AG09319 (cell line): ENCODE measurements at places on chromosomes 7 and 10.

DNA sequence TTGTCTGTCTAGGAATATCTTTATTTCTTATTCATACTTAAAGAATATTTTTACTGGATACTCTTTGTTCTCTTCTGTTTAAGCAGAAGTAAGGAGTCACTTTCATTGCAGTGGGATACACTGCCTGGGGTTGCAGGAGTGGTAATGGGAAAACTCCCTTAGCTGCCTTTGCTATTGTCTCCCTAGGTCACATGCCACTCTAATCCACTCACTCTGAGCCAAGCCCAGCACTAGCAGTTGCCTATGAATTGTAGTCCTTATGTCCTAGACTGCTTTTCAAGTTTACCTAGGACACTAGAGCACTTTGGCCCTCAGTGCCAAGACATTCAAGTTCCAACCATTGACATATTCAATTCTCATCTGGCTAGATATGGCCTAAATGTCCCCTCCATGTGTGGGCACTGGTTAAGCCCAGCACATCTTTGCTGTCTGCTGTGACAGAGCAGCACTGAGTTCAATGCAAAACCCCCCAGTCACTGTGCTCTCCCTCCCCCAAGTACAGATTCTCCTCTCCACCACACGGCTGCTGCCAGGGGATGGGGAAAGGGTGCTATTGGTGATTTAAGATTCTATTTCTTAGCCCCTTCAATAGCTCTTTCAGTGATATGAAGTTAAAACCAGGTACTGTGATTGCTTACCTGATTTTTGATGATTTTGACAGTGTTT, 991.7 kb upstream of the KCND2 start:
- no peak for DNase-seq

DNA sequence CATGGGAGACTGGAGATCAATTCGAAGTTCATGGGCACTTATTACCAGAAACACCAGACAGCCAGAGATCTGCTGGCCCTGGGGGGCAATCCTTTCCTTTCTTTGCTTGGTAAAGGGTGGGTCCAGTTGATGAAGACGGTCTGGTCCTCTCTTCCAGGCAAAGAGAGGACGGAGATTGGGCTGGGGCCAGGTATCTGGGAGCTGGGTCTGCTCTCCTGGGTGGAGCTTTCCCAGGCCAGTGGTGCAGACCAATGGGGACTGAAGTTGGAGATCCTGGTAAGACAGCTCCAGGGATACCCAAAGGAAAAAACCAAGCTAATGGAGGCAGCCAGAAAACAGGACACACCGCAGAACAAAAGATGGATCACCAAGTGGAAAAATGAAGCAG, 18.3 kb downstream of the NOD1 start:
- DNase-seq: no peak

DNA sequence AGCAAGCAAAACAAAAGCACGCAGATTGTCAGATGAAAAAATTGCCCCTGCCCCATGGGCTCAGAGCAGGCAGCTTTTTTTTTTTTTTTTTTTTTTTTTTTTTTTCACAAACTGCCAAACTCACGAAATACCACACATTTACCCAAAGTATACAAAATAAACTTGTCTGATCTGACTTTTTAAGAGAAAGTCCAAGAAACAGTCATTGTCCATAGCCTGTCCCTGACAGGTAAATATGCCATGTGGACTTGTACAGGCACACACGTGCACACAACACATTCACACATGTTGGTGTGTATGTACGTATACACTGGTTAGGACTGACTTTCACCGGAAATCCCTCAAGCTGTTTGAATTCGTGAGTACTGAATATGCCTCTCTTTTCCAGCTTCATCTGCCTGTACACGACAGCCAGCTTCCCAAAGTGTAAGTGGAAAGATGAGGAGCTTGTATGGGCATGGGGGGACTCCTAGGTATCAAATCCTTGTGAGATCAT, 929 bp upstream of the HGF start:
- DNase-seq: no peak

DNA sequence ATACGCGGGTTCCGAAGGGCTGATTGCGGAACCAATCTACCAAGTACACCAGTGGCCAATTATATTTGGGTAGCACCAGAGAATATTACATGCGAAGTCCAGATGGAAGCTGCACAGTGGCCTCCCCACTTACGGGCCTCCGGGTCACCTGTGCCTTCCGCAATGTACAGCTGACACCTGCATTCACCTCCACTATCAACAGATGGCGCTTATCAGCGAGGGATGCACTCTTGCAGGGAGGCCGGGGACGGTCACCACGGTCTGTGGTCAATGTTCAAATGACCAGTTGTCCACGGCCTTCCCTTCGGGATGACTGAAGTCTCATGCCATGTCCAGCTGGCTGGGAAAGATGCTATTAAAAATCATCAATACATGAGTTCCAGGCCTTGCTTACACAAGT, 47.6 kb downstream of the SLIT1 start:
- DNase-seq: no peak

GRCh38 chr7:69435711-69436110, 162.6 kb upstream of the AUTS2 start:
- no peak for DNase-seq

DNA sequence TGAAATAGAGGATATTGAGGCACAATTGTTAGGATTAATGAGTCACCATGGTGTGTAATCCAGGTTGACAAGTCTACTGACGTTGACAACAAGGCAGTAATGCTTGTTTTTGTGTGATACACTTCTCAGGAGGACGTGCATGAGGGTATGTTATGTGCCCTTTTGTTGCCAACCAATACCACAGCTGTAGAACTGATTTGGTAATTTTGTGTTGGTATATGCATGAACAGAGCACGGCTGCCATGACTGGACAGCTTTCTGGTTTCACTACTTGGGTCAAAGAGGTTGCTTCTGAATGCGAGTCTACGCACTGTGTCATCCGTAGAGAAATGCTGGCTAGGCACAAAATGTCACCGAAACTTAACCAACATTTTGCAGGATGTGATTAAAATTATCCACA, 32.9 kb downstream of the PHTF2 start:
- no peak for DNase-seq

GRCh38 chr7:137545059-137545716, 201.7 kb upstream of the PTN start:
- no peak for DNase-seq

GRCh38 chr7:16063221-16063620, 358.1 kb downstream of the CRPPA start:
- DNase-seq: no peak

DNA sequence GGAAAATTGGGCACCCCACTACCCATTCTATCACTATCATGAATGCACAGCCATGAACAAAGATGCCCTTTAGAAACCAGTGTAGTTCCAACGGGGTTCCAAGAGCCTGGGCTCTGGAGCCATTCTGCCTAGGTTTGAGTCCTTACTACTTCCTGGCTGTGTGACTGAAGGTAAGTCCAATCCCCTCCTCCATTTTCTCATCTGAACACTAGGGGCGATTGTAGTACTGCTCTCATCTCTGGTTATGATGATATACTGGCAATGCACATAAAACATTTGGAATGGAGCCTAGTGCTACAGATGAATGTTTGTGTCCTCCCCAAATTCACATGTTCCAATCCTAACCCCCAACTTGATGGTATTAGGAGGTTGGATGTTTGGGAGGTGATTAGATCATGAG, 28.1 kb upstream of the CDH23 start:
- DNase-seq: no peak

GRCh38 chr10:79239924-79240581, 107.2 kb upstream of the PPIF start:
- DNase-seq: no peak

- no peak for DNase-seq
Measured at GRCh38 chr7:116837586-116837985, 24.8 kb upstream of the CAPZA2 start.

- no peak for DNase-seq
Measured at GRCh38 chr10:478471-479245, 210.8 kb downstream of the DIP2C start.

DNA sequence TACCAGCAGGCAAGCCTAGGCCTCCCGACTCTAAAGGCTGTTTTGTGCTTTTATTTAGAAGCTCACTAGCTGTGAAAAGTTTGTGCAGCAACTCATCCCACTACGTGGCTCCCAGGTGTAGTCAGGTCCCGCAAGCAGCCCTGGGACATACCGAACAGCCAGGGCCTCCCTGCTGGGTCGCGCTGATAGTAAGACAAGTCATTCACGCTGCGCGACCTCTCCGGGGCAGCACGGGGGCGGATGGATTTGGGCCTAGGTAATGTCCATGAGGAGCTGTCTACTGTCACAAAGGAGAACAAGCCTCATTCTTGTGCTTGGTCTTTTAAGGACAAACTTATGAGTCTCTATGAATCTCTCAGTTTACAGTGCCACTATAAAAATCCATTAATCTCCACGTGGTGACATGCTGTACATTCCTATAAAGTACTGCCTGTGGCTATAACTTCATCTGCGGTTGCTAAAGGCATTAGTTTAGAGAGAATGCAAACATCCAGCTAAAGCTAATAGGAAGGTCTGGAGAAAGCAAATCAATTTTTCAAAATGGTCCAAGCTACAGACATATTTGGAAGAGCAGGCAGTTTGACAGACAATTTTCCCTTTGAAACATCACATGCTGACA, 546.8 kb downstream of the PHTF2 start:
- no peak for DNase-seq

GRCh38 chr7:20784388-20785156, 2.1 kb downstream of the SP8 start:
- no peak for DNase-seq

- DNase-seq: no peak
Measured at GRCh38 chr10:71547876-71548846, 151.4 kb downstream of the CDH23 start.

- DNase-seq: no peak
Measured at GRCh38 chr10:44262551-44263251, 122.2 kb downstream of the CXCL12 start.

- DNase-seq: no peak
Measured at GRCh38 chr10:12849319-12850181, 152.0 kb downstream of the CCDC3 start.

DNA sequence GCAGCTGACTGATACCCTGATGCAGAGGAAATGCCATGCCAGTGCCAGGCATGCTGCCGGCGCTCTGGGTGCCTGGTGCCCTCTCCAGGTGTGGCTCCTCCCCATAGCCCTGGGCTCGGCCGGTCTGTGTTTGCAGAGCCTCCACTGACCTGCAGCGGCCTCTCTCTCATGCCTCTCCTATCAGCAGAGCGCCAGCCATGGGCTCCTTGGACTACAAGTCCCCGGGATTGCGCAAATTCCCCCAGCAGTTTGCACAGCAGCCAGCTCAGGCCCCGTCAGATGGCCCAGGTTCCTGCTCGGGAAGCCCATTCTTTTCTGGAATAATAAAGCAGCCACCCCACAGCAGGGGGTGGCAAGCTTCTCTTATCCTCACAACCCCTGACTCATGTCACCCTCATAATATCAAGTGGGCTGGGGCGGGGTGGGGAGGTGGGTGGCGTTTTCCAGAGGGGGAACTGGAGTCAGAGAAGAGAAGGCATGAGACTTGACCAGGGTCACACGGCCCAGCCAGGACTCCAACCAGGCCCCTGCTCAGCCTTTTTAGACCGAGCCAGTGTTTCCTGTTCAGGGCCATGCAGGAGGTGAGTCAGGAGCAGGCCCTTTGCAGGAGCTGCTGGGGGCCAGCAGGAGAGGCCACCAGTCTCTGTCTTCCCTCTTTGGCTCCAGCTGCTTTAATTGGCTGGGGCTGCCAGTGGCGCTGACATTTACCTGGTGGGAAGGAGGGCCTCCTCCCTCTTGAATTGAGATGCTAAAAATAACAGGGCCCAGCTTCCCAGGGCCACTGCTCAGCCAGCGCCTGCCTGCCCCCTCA, 58.6 kb downstream of the ZMIZ1 start:
- no peak for DNase-seq

GRCh38 chr7:104983076-104983577, 30.9 kb upstream of the KMT2E start:
- no peak for DNase-seq

DNA sequence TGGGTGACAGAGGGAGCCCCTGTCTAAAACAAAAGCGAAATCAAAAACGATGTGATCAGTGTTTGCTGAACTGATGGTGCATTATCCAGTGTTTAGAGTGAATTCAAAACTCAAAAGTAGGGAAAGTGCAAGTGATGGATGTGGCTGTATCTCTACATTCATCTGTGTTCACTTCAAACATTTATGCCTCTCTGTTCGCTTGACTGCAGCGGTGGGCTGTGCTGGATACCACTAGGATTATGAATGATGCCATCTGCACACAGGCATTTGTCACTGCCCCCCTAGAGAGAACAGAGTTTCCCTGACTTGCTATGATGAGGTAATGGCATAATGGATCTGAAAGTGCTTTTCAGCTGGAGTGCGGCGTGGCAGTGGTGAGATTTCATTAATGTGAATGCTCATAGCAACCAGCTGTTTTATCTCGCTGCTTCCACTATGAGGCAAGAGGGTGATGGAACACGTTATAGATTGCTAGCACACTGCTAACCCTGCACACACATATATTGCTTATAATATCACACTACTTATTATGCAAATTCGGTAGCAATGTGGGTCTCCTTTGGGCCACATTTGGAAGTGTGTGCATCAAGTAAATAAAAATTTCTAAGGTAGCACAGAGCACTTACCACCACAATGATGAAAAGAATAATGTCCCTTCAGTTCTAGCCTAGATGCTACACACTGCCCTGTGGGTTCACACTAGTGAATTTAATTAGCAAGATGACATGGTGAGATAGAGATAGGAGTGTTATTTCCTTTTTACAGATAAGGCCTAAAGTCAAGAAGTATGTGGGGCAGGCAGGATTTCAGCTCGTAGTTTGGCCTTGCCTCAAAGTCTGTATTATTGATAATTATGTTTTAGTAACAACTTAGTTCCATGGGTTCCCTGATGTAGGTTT, 164.7 kb downstream of the CAMK1D start:
- no peak for DNase-seq
